H9 (cell line): ENCODE measurements at places on chromosomes 3 and 15. TPM values are rescaled to one million over a fixed set of nuclear protein-coding genes. Genes with fewer than 3 reads are reported as not detected.

- DNase-seq: no peak
Measured at GRCh38 chr3:160665231-160665630, 11.7 kb upstream of the ARL14 start.

Gene LRRC34
- total RNA-seq: 4.6 and 5.1 TPM in 2 replicates

DNA sequence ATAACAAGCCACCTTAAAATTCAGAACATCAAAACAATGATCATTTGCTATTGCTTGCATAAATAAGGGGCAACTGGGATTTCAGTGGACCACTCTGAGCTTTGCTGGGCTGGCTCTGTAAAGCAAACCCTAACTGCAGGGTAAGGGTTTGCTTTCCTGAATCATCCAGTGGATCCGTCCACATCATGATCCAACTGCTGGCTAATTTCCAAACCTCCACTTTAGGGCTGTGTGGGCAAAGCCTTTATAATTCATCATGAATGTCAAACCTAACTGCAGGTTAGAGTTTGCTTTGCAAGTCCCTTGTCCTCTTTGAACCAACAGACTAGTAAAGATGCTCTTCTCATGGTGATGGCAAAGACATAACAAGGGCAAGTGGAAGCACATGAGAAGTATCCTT is 76.1 kb downstream of the SYNPR start:
- DNase-seq: no peak

DNA sequence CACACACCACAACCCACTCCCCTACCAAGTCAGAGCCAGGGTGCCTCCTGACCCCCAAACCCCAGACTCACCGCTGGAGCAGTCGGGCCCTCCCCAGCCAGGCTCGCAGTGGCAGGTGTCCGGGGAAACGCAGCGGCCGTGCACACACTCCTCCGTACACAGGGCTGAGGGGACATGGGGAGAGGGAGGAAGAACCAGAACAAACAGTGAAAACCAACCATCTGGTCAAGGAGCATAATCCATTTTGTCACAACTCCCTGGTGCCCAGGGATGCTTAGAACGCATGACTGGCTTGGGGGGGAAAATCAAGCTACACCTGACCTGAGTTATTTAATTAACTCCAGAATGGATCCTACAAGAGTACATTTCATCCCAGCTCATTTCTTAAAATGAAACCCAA is 159.2 kb downstream of the MEGF11 start:
- DNase-seq: no peak

DNA sequence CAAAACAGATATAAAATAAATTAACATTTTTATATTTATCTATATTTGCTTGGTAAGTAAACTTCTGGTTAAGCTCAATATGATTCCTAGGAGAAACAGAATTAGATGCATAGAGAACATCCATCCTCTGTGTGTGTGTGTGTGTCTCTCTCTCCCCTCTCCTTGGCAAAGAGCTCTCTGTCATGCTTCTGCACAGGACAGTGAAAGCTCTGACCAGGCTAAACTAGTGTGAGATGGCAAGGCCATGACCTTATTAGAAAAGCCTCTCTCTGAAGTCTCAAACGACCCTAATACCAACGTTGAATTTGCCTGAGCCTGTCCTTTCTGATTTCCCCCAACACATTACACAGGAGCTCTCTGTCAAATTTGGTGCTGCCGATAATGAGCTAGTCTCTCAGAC is 746.0 kb downstream of the VGLL3 start:
- DNase-seq: no peak

DNA sequence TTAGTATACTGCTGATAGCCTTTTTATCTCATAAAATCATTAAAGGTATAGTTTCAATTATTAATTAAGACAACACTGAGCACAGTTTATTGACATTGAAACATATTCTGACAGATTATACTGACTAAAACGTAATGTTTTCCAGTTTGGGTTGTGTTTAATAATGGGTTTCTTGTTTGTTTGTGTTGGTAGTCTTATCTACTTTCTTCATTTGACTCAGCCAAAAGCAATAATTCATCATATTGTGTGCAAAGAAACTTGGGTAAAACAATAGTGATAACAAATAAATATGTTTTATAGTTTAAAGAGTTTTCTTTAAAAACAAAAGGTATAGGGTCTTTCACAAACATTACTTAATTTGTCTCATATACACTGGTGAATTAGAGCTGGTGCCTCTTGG is 629.2 kb upstream of the AGTR1 start:
- DNase-seq: no peak

- DNase-seq: no peak
Measured at GRCh38 chr3:120763601-120764000, 21.1 kb downstream of the GTF2E1 start.
